ENCODE measurements at places on chromosomes 1 and 21.
A peak's percentile ranks its signal among the peaks of the same experiment; 100 is the strongest.

- no peak for DNase-seq
Measured at GRCh38 chr1:51641096-51641495, 24.2 kb downstream of the OSBPL9 start.

- DNase-seq = no peak
Measured at GRCh38 chr1:117346206-117346928, 20.9 kb upstream of the MAN1A2 start.

GRCh38 chr1:44810101-44810761, 1.9 kb downstream of the BTBD19 start:
- no peak for DNase-seq

DNA sequence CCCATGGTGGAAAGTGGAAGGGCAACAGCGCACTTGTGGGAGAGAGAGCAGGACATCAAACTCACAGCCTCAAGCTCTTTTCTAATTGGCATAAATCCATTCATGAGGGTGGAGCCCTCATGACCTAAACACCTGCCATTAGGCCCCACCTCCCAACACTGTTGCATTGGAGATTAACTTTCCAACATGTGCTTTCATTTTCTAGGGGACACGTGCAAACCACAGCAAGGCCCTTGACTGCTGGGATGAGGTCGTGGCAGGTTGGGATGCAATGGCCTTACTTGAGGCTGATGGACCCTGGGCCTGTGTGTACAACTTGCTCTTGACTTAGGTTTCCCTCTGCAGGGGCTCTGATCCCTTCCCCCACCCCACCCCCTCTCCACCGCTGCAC, 35.9 kb upstream of the NEK2 start:
- DNase-seq = no peak

DNA sequence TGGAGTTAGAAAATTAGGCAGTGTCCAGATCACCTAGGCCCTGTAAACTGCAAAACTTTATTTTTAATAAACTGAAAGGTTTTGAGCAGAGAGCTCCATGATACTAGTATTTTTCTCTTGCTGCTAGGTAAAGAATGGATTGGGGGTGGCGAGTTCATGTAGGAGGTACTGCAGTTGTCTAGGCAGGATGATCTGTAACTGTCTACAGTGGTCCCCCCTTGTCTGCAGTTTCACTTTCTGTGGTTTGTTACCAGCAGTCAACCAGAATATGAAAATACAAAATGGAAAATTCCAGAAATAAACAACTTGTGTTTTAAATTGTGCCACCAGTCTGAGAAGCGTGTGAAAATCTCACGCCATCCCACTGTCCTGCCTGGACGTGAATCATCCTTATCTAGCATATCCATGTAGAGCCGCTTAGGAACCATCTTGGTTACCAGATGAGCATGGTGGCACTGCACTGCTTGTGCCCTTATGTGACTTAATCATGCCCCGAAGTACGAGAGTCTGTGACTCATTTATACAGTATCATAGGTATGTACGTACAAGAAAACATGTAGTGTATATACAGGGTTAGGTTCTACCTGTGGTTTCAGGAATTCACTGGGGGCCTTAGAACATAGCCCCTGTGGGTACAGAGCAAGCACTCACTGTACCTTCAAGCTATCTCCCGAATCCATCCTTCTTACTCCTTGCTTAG, 94.2 kb downstream of the AHCTF1 start:
- DNase-seq = no peak

DNA sequence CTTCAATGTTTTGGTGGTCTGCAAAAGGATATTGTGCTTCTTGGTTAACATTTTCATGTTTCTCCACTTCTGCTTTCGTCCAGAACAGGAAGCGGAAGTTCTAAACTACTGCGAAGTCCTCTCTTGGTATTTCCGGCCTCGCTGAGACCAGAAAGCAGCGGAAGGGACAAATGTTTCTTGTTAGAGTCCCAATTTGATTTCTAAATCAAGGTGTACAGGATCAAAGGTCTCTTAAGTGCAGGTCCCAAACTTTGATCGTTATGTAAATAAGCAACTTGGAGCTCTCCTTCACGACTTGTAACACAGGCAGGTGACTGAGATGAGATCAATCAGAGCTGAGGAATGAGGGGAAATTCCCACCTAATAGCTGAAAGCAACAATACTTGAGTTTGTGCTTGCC, 40.1 kb upstream of the HMCN1 start:
- DNase-seq = no peak

- DNase-seq = no peak
Measured at GRCh38 chr1:244065960-244066388, 14.9 kb downstream of the ZBTB18 start.

DNA sequence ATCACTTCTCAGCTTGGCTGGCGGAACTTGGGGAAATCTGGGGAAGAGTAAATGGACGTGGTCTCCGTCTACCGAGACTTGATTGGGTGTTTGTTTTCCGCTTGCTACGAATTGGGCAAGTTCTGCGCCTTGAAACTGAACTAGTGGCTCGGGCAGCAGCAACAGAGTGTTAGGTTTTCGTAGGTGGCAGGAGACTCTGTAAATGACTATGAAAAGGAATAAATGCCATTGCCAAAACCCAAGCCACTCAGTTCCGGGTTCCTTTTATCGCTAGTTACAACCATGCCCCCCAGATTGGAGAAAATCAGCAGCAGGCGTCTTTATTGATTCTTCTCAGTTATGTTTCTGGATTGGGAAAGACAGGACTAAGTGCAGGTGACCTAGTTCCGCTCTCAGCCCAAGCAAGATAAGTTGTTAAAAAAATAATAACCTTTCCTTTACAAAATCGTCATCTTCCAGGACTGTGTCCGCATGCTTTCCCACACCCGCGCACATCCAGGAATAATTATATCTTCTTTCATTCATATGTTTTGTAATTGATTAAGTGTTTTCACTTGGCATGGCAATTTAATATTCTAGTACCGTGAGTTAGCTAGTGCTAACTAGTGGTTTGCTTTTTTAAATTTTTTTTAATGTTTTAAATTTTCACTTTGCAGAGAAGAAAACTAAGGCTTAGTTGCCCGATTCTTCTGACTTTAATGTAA, 3.4 kb downstream of the LHX9 start:
- no peak for DNase-seq

- DNase-seq = no peak
Measured at GRCh38 chr1:58290685-58291372, 255.7 kb downstream of the OMA1 start.

- no peak for DNase-seq
Measured at GRCh38 chr1:162639718-162640117, 7.5 kb downstream of the DDR2 start.

- DNase-seq = no peak
Measured at GRCh38 chr1:95139039-95139438, 21.9 kb downstream of the TLCD4 start.

- DNase-seq = no peak
Measured at GRCh38 chr1:91696321-91696720, 189.6 kb downstream of the TGFBR3 start.

DNA sequence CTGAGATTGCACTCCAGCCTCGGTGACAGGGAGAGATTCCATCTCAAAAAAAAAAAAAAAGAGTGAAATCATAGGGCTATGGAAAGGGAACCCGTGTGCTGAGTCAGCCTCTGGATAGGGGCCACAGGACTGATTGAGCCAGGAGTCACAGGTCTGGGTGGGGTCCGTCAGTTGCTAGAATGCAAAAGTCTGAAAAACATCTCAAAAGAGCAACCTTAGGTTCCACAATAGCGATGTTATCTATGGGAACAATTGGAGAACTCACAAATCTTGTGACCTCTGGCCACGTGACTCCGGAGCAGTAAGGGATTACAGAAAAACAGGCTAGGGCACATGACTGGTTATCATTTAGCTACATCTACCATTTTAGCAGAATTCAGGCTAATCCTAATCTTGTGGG, 32.8 kb upstream of the GREM2 start:
- DNase-seq = no peak

GRCh38 chr1:248757784-248758195, 2.2 kb upstream of the LYPD8 start:
- DNase-seq = no peak

DNA sequence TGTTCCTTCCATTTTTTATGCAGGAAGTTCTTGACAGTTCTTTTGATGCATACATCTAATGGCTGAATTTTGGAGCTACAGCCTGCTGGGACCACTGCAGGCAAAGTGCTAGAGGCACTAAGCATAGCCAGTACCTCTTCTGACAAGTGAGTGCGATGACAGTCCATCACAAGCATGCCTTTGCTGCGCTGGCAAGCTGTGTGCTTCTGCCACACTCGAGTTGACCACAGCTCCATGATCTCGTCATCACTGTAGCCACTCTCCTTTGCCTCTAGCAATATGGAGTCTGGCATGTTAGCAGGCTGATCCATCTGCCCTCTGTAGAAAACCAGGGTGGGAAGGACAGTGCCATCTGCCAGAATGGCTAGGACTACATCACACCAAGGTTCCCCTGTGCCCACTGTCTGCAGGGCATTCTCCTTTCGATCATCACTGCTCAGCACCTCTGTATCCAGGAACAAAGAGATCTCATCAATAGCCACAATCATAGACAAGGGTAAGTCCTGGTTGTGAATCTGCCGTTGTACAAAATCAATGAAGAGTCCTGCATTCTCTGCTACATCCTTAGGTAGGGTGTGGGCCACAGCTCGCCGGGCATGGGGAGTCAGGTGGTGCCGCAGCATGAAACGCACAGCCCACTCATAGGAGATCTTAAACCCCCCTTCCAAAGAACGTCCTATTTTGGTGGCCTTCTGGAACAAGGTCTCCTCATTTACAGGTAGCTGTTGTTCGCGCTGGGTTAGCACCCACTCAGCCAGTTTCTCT, 6.0 kb downstream of the PSMB4 start:
- DNase-seq = no peak

DNA sequence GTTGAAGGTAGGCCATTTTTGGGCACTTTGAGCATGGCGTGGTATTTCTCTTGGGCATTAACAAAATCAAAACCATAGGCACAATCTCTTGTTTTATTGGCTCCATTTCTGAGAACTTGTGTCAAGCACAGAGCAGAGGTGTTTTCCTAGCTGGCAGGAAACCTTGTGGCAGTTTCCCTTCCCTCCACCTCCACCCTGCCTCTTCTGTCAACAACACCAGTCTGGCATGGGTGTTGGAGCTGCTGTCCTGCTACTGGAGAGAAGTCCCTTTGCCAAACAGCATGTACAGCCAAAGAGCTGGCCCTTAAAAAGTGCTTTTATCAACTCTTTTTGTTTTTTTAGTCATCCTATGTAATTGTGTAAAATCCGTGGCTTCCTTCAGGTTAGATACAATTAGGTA, 16.0 kb downstream of the ATP1A1 start:
- DNase-seq = no peak

GRCh38 chr1:24502709-24503058, at the start of gene RCAN3:
RCAN3 (plus strand) TSS chr1:24502836; CDS start chr1:24514373, 11,537 bp downstream.
- peak; percentile 76 for DNase-seq

- no peak for DNase-seq
Measured at GRCh38 chr1:211359876-211360275, 33.2 kb downstream of the TRAF5 start.

DNA sequence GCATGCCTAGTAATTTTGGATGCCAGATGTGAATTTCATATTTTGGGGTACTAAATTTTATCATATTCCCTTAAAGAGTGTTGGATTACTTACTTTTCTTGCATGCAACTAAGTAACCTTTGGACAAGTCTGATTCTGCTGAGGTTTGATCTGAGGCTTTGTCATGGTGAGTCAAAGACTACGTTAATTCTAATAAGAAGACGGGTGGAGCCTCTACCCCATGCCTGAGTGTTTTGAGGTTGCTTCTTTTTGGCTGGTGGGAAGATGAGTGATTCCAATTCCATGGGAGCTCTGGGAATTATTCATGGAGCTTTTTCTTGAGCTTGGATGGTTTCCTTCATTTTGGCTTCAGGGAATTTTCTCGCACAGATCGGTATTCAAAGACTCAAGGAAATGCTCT, 11.6 kb upstream of the PCP4 start:
- DNase-seq = no peak

- no peak for DNase-seq
Measured at GRCh38 chr1:30991862-30992606, 73.5 kb downstream of the PUM1 start.

DNA sequence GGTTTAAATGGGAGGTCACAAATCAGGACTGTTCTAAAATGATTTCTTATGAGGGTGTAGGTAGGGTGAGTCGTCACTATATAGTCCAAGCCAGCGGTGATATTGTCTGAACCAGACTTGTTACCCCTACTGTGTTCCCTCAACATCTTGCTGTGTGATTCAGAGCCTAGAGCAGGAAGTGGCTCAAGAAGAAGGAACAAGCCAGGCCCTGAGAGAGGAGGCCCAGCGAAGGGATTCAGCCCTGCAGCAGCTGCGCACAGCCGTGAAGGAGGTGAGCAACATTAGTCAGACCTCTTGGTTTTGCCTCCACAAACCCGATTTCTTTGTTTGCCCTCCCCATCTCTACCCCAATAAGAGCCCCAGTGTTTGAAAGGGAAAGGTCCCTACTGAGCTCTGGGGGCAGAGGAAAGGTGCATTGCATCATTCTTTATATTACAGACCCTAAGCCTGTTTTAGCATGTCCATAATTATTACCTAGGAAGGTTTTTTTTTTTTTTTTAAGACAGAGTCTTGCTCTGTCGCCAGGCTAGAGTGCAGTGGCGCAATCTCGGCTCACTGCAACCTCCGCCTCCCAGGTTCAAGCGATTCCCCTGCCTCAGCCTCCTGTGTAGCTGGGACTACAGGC, 5.0 kb upstream of the SH3BGRL3 start:
- no peak for DNase-seq

DNA sequence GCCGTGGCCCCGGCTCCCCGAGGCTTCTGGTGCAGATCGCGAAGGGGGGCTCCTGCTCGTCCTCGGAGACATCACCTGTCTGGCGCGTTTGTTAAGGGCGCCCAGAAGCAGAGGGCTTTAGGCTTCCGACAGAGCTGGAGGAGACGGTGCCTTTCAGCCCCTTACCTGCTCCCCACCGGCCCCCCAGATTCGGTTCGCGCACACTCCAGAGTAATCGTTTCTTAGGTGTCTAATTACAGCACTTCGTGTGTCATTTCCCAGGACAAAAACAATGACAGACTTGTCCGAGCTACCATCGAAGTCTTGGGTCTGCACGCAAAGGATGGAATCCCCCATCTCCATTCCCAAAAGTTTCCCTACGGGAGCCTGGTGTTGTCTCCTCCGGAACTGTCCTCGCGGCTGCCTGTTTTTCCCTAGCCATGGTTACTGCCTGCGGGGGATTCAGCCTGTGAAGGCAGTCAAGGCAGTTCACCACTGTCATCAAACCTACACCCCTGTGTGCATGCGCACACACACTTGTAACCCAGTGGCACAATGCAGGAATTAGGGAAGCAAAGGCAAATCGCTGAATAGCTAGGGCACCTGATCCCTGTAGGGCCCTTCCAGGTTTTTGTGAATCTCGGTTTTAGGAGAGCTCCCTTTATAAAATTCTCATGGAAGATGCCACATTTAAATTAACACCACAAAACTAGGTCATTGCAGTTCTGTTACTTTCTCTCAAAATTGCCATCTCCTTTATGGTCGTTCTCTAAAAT, 738 bp upstream of the CDC42BPA start:
- DNase-seq = no peak

GRCh38 chr21:42513151-42513984, at the start of gene SLC37A1:
SLC37A1 (plus strand) TSS chr21:42513852; CDS start chr21:42518455, 4,603 bp downstream.
- no peak for DNase-seq

Measured in effector memory CD4-positive, alpha-beta T cell (primary cell).